Type B pancreatic cell (in vitro differentiated cells): ENCODE measurements at places on chromosomes 6 and 20.
A peak's percentile ranks its signal among the peaks of the same experiment; 100 is the strongest.

DNA sequence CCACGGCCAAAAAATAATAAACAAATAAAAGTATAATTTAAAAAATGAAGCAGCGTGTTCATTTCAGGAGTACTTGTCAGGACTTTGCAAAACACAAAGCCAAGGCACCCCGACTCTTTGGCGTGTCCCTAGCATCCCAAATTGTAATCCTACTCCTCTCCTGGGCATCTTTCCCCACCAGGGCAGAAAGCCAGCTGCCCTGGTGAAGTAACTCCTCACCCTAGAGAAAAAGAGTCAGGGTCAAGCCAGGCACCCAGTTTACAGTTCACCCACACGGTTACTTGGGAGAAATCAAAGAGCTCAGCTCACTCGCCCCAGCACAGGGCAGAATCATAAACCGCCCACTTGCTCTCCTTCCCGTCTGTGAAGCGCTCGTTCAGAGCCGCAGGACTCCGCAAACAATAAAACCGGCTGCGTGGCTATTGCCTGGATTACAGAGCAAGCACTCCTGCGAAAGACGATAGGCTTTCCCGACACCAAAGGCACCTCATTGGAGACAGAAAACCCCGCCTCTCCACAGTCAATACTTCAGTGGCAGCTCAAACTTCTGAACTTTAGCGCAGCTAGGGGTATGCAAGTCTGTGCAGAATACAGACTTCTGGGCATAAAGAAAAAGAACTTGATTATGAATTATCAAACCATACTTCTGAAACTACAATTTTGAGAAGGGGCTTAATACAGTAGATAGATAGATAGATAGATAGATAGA, 73.0 kb upstream of the NHSL1 start:
- DNase-seq, result peak; percentile 80
- H3K4me3 ChIP-seq, result no peak overlapping the region
- peaks cover 30% of the 10 kb centered on the region for H3K4me1 ChIP-seq
- no peak overlapping the region for H3K27ac ChIP-seq
- no peaks in the 10 kb centered on the region for H3K36me3 ChIP-seq

DNA sequence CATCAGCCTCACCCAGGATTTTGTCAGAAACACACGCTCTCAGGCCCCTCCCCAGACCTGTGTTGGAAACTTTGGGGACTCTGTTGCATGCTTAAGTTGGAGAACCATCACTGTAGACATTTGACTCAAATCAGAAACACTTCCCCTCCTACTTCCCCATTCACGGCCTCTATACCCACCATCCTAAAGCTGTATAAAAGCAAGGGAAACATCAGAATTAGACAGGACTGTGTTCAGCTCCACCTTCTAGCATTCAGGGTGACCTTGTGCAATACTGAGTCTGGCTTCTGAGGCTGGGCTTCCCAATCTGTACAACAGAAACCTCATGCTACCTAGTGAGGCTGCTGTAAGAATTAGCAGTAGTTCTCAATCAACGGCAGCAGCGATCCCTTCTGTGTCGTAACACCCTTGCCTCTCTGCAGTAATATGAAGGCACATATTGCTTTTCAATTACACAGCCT, 252.3 kb downstream of the LY86 start:
- no peaks in the 10 kb centered on the region for H3K36me3 ChIP-seq
- H3K4me3 ChIP-seq, result no peak overlapping the region
- H3K27ac ChIP-seq, result no peak overlapping the region
- H3K4me1 ChIP-seq, result peaks cover 4% of the 10 kb centered on the region
- DNase-seq, result no peak
- H3K27me3 ChIP-seq, result peaks cover 19% of the 10 kb centered on the region

DNA sequence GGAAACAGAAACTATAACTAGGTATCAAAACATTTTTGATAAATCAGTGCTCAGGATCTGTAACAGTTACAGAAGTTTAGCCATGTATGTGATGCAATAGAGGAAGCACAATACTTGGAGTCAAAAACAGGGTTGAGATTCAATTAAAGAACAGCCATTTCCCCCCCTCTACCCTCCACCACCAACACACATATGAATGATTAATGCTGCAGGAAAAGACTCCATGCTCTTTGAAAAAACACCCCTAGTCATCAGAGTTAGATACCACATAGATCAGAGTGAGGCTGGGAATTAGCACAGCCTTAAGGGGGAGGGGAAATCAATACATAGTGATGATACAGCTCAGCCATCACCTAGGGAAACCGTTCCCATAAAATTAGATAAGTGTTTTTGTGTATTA, 108.9 kb upstream of the EMILIN3 start:
- H3K36me3 ChIP-seq, result peaks cover 53% of the 10 kb centered on the region
- peaks cover 19% of the 10 kb centered on the region for H3K4me1 ChIP-seq
- DNase-seq, result no peak
- no peaks in the 10 kb centered on the region for H3K27me3 ChIP-seq

- no peak overlapping the region for H3K27ac ChIP-seq
- H3K4me3 ChIP-seq, result no peak overlapping the region
- no peak for DNase-seq
- no peaks in the 10 kb centered on the region for H3K36me3 ChIP-seq
- peaks cover 22% of the 10 kb centered on the region for H3K4me1 ChIP-seq
Observed at GRCh38 chr6:139364302-139364981, 10.0 kb downstream of the CITED2 start.

DNA sequence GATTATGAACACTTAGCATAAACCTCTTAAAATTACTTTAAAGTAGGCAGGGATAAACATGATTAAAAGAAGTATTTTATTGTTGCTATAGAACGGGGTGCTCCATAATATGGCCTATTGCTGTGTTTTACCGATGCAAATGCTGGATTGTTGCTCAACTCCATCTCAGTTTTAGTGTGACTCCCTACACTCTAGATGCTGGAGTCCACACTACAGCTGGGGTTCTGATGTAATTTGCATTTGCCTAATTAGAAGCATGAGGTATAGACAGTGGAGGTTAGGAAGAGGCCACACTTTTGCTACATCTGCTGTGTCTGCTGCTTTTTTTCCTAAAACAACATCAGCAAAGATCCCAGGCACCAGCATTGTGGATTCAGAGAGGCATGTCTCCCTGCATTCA, 6.7 kb upstream of the HMGN3 start:
- H3K27me3 ChIP-seq, result no peaks in the 10 kb centered on the region
- peaks cover 15% of the 10 kb centered on the region for H3K4me1 ChIP-seq
- DNase-seq, result no peak
- no peak overlapping the region for H3K4me3 ChIP-seq

- H3K27ac ChIP-seq, result no peak overlapping the region
- peak; percentile 89 for DNase-seq
- peaks cover 5% of the 10 kb centered on the region for H3K4me1 ChIP-seq
- peak overlapping the region; percentile 91 for H3K4me3 ChIP-seq
- peaks cover 84% of the 10 kb centered on the region for H3K27me3 ChIP-seq
Observed at GRCh38 chr20:49484180-49485140, 2.0 kb upstream of the KCNB1 start.

GRCh38 chr6:121319112-121319553, 15.1 kb downstream of the TBC1D32 start:
- no peak for DNase-seq
- H3K4me1 ChIP-seq, result no peaks in the 10 kb centered on the region
- no peak overlapping the region for H3K27ac ChIP-seq
